ENCODE measurements at places on chromosomes 11 and 22.

DNA sequence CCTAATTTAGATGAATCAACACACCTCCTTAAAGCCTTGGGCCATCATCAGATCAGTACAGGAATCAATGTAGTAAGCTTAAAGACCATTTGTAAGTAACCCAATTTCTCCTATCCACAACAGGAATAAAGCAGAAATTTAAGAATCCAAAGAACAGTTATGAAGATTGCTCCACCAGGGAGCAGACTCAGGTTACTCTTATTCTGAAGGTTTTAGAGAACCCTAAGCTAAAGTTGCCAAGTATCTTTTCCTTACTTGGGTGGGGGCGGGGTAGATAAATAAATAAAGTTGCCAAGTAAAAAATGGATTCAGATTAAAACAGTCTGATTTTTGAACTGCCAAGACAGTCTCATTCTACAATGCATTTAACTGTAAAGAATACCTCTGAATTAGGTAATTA lies 18.1 kb downstream of the CKAP5 start:
- no peak for DNase-seq

DNA sequence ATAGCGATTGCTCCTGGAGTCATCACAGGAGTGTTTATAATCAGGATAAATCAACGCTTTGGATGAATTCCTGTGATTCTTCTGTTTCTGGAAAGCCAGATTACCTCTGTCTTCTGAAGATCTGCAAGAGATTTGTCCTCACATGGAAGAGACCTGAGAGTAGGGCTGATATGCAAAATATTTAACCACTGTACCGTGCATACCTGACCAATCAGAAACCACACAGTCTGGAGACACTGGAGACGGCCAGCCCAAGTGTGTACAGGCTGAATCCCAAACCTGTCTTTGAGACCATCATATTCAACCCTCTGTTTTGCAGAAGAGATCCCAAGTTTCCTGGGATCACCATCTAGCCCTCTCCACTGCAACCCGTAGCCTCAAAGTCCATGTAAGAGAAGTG lies 50.4 kb upstream of the WT1 start:
- DNase-seq, result no peak

GRCh38 chr11:129333873-129334272 lies 41.8 kb upstream of the BARX2 start:
- no peak for DNase-seq

GRCh38 chr22:22576244-22576988 lies 17.4 kb upstream of the PRAME start:
- no peak for DNase-seq

- DNase-seq, result no peak
These were observed 574.3 kb downstream of the NTM start for GRCh38 chr11:131944736-131945135.

GRCh38 chr11:66289548-66290329 lies 796 bp upstream of the YIF1A start:
- peak; percentile 30 for DNase-seq

DNA sequence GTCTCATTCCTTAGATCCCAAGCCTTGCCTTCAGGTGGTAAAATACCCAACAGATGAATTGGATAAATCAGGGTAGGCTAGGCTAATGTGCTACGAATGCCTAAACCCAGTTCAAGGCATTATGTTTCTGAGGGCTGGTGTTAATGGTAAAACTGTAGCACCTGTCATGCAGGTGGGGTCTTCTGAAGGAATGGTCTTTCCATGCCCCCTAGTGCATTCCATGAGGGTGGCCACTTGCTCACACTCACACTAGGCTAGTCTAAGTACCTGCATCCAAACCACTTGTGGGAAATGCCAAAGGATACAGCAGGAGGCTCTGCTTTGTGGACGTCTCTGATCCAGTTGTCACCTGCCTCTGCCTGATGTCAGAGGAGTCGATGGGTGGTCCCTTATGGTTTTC lies 24.2 kb upstream of the UCP3 start:
- no peak for DNase-seq

- no peak for DNase-seq
These were observed 26.5 kb downstream of the MYO7A start for GRCh38 chr11:77154381-77155081.

DNA sequence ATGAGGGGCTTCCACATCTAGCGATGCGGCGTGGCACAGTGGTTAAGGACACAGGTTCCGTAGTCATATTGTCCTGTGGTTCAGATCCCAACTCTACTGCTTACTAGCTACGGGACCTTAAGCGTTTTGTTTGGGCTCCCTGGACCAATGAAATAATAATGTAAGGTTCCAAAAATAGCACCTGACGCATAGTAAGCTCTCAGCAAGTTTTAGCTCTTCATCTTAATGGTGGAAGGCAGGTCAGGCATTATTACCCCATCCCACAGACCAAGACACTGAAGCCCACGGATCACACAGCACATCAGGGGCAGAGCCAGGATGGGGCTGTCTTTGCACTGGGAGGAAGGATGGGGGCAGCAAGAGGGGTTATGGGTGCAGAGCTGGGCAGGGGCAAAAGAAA lies 13.0 kb downstream of the DNAJB13 start:
- no peak for DNase-seq

DNA sequence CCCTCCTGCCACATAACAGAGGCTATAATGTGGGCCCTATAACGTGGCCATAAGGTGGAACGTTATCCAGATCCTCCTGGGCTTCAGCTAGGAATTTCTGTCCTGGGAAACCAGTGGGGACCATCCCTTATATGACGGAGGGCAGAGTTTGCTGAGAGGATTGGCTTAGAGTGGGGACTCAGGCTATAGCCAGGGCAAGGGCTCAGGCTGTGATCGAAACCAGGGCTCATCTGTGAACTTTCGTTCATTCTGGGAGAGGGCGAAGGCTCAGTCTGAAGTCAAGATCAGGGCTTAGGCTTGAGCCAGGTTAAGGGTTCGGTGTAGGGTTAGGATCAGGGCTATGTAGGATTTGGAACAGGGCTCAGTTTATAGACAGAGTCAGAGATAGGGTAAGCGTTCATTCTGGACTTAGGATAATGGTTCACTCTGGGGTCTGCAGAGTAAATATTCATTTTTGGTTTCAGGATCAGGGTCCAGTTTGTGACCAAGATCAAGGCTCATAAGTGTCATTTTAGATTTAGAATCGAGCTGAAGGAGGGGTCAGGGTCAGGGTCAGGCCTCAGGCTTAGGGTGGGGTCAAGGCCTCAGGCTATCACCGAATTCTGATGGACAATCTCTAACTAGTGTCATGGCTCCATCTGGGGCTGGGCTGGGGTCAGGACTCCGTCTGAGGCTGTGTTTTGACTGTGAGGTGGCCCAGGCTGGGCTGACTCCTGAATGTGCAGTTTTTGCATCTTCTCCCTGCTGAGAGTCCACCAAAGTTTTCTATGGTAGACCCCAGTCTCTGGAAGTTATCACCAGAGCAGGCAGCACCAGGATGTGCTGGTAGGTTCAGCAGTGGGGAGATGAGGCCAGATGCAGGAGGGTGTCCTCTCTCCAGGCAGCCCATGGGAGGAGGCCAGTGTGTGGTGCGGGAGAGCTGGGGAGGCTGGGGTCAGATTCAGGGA lies 33.9 kb upstream of the SOX10 start:
- no peak for DNase-seq

GRCh38 chr22:36966851-36967540 lies 52.3 kb downstream of the TST start:
- no peak for DNase-seq

GRCh38 chr11:119694334-119694733 lies 34.7 kb downstream of the NECTIN1 start:
- DNase-seq, result no peak

DNA sequence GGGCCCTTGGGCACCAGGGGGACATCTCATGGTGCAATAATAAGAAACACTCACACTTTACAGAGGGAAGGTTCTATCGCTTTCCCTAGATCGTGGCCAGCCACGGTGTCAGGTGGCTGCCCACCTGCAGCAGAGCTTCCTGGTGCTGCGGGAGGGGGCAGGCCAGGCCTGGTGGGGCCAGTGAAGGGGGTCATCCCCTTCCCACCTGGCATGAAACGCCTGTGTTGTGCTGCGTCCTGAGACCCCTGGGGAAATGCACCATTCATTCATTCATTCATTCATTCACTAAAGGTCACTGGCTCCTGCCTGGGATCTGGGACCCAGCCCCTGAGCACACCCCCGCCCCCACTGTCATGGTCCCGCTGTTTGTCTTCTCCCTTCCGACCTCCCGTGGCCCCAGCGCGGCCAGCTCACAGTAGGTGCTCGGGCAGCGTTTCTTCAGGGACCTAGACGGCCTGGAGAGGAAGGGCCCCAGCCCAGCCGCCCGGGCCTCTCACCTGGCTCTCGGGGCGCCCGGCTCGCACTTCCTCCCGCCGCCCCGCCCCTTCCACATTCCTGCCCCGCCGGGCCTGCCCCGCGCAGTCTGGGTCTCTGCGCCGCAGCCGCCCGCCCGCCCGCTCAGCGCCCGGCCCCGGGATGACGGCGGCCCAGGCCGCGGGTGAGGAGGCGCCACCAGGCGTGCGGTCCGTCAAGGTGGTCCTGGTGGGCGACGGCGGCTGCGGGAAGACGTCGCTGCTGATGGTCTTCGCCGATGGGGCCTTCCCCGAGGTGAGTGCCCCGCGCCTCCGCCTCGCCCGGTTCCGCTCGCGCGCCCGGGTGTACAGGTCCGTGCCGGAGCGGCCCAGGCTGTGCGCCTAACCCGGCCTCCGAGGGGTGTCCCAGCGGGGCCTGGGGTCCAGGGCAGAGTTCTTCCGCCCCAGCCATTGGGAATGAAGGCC lies at the start of gene RHOD:
TSS of gene RHOD (plus strand) at position 581 of the 938 bp plus-strand sequence. CDS start at position 637, 56 bp downstream.
- no peak for DNase-seq

- no peak for DNase-seq
These were observed 14.6 kb downstream of the SPECC1L start for GRCh38 chr22:24285245-24285644.

GRCh38 chr22:21972293-21972779 lies 10.3 kb downstream of the TOP3B start:
- no peak for DNase-seq

- DNase-seq, result no peak
These were observed 106.5 kb downstream of the TMEM135 start for GRCh38 chr11:87144252-87144651.

GRCh38 chr11:15276621-15277020 lies 161.9 kb downstream of the INSC start:
- DNase-seq, result no peak

All from pulmonary artery endothelial cell (primary cell).